ENCODE measurements at places on chromosomes 1 and 21. TPM values are rescaled to one million over a fixed set of nuclear protein-coding genes. Genes with fewer than 3 reads are reported as not detected.

CACHD1 gene
- 29.2 TPM for total RNA-seq

RPAP2 gene
- 37.9 TPM for total RNA-seq

OXCT2 gene
- total RNA-seq = 1.2 TPM

DHDDS gene
- 49.4 TPM for total RNA-seq

KCNN3 gene
- total RNA-seq = 0.54 TPM

- DNase-seq = no peak
Observed at GRCh38 chr1:224217655-224218623, 34.9 kb downstream of the DEGS1 start.

- DNase-seq = no peak
Observed at GRCh38 chr1:175512637-175513412, 230.6 kb downstream of the TNR start.

GRCh38 chr1:38153778-38154470, 107.3 kb upstream of the POU3F1 start:
- DNase-seq = no peak

DNA sequence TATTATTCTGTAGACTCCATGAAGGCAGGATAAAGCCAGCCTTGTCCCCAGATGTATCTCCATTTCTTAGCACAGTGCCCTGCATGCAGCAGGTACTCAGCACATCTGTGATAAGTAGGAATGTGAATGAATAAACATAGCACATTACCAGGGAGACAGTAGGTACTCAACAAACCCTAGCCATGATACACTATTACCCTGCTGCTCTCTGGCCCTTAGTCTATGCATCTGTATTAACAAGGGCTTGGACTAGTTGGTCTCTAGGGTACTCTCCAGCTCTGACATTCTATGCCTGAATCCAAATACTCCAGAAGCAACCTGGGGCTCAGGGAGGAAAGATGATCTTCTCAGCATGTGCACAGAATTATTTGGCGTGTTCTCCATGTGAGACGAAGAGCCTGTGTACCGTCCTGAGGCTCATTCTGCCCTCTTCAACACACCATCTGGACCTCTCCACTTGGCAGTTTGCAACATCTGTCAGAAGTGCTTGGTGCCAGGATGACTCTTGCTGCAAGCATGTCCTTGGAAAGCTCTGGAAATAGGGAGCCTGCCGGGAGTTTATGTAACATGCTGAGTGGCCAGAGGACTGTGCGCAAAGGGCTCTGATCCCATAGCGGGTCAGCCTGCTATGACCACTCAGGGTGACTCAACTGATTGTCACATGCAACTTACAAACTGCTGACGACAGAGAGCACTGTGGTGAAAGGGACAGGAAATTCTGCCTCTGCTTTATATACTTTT, 228.2 kb upstream of the USP24 start:
- DNase-seq = no peak

DNA sequence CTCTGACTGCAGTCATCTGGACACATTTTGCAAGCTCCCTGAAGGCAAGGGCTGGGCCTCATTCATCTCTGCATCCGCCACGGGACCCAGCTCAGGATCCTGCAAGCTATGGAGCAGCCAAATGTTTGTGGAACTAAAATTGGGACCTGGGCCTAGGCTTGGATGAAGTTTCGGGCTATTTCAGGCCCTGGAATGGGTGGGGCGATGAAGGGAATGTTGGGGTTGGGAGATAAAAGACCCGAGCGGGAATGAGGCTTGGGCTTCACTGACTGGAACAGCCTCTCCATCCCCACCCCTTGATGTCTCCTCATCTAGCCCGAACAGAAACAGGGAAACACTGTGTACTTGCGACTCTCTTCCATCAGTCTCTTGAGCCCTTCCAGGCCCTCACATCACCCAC, 7.3 kb upstream of the AHCYL1 start:
- DNase-seq = no peak

DNA sequence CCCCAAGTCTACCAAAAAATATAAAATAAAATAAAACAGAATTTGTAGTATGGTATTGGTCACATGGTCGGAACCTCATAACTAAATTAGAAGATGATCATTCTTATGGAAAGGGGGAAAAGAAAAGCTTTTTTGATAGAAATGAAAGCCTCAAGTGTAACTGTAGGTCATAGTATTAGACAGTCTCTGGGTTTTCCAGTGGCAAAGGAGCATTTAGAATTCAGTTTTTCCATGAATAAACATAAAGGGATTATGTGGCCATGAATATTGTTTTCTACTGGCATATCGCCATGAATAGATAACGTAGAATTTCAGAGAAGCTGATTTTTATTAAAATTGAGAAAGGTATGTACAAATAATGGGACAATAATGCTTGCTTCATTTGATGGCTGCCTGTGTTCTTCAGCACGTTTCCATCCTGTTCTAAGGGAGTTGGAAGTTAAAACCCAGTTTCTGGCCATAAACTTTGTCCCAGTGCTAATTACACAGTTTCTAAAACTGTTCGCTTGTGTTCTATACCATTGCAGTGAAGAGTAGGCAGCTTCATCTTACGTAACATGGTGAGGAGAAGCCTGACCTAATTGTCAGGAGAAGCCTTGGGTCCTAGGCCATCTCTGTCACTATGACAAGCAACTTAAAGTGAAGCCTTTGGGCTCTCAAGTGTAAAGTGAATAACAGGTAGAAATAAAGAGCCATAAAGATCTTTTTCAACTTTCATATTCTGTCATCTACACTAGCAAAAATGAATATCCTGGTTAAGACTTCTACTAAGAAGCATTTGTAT, 70.5 kb upstream of the PGD start:
- no peak for DNase-seq

DNA sequence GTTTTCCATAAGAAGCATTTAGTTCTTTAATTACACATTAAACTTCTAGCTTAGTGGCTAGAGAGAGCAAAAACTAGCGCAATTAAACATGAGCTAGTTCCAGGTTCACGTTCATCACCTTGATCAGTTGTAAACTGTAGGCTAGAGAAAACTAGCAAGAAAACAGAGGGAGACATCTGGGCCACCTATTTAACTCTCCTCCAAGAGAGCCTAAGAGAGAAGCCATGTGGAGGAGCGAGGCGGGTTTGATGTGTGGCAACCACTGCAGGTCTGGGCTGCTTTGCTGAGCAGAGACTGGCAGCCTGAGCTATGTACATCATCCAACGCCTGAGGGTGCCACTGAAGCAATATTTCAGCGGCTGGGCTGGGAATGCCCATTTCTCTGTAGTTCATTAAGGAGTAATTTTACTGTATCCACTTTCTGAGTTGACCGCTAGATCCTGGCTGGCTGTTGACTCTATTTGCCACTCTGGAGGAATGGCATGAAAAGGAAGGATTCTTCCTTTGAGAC, 252.9 kb downstream of the DYRK1A start:
- no peak for DNase-seq

- DNase-seq = no peak
Observed at GRCh38 chr1:64921771-64922170, 44.6 kb downstream of the JAK1 start.

GRCh38 chr1:176206006-176206960, 803 bp downstream of the COP1 start:
- DNase-seq = peak; percentile 86

DNA sequence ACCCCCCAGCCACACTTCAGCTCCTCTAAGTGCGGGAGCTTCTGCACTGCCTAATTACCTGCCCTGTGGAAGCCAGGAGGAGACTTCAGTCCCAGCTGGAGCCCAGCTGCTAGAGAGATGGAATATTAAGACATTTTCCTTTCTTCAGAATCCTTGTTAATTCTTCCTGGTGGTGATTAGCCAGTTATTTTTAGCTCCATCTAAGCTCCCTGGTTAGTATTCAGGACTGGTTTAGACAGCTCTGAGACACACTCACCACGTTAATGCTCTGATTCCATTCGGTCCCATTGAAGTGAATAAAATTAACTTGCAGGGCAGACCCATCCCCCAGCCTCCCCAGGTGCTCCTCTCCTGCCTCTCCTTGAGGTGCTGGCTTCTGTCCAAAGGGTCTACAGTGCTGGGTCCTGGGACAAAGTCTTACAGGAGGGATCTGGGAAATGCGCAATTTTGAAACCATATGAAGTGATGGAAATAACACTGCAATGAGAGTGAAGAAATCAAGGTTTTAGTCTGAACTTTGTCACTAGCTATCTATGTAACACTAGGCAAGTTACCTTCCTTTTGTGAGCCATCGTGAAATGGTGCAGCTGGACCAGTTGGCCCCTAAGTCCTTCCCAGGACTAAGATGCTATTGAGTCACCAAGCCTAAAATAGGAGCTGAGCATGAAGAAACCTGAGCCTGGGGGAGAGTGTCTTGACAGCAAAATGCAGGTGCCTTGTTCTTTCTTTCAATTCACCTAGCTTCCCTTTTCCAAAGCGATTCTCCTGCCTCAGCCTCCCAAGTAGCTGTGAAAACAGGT, 117.4 kb upstream of the ATP1A1 start:
- DNase-seq = no peak
